ENCODE measurements at places on chromosomes 6 and 20. TPM values are rescaled to one million over a fixed set of nuclear protein-coding genes. Genes with fewer than 3 reads are reported as not detected.

- no peak for DNase-seq
- H3K27me3 ChIP-seq: no peaks in the 10 kb centered on the region
- H3K27ac ChIP-seq: no peak overlapping the region
- peaks cover 12% of the 10 kb centered on the region for H3K4me1 ChIP-seq
Measured at GRCh38 chr20:5467086-5467485, 150.3 kb upstream of the PROKR2 start.

HSPA1B gene
- 131 TPM for total RNA-seq

CFB gene
- 21.0 TPM for total RNA-seq

- no peak overlapping the region for H3K27ac ChIP-seq
- no peaks in the 10 kb centered on the region for H3K36me3 ChIP-seq
- no peaks in the 10 kb centered on the region for H3K27me3 ChIP-seq
- H3K4me3 ChIP-seq: no peak overlapping the region
- H3K4me1 ChIP-seq: no peaks in the 10 kb centered on the region
- DNase-seq: no peak
Measured at GRCh38 chr6:140138311-140139010, 764.0 kb upstream of the CITED2 start.

- H3K36me3 ChIP-seq: no peaks in the 10 kb centered on the region
- no peaks in the 10 kb centered on the region for H3K27me3 ChIP-seq
- no peaks in the 10 kb centered on the region for H3K4me1 ChIP-seq
- H3K27ac ChIP-seq: no peak overlapping the region
- H3K4me3 ChIP-seq: no peak overlapping the region
Measured at GRCh38 chr20:2742431-2742830, 49.9 kb downstream of the EBF4 start.

- no peaks in the 10 kb centered on the region for H3K36me3 ChIP-seq
- no peaks in the 10 kb centered on the region for H3K4me1 ChIP-seq
- H3K27me3 ChIP-seq: peaks cover 12% of the 10 kb centered on the region
- H3K27ac ChIP-seq: no peak overlapping the region
- no peak overlapping the region for H3K4me3 ChIP-seq
Measured at GRCh38 chr20:57076152-57076652, 190.2 kb downstream of the BMP7 start.

- H3K4me3 ChIP-seq: no peak overlapping the region
- no peak overlapping the region for H3K27ac ChIP-seq
- H3K36me3 ChIP-seq: no peaks in the 10 kb centered on the region
- no peaks in the 10 kb centered on the region for H3K27me3 ChIP-seq
- DNase-seq: peak; percentile 25
- H3K4me1 ChIP-seq: no peaks in the 10 kb centered on the region
Measured at GRCh38 chr20:856361-856775, 22.9 kb downstream of the FAM110A start.

LY6G6F gene
- not detected for total RNA-seq

GRCh38 chr6:165173484-165173883 lies 135.9 kb downstream of the C6orf118 start:
- no peaks in the 10 kb centered on the region for H3K36me3 ChIP-seq
- H3K4me3 ChIP-seq: no peak overlapping the region
- no peaks in the 10 kb centered on the region for H3K4me1 ChIP-seq
- H3K27me3 ChIP-seq: no peaks in the 10 kb centered on the region

DNA sequence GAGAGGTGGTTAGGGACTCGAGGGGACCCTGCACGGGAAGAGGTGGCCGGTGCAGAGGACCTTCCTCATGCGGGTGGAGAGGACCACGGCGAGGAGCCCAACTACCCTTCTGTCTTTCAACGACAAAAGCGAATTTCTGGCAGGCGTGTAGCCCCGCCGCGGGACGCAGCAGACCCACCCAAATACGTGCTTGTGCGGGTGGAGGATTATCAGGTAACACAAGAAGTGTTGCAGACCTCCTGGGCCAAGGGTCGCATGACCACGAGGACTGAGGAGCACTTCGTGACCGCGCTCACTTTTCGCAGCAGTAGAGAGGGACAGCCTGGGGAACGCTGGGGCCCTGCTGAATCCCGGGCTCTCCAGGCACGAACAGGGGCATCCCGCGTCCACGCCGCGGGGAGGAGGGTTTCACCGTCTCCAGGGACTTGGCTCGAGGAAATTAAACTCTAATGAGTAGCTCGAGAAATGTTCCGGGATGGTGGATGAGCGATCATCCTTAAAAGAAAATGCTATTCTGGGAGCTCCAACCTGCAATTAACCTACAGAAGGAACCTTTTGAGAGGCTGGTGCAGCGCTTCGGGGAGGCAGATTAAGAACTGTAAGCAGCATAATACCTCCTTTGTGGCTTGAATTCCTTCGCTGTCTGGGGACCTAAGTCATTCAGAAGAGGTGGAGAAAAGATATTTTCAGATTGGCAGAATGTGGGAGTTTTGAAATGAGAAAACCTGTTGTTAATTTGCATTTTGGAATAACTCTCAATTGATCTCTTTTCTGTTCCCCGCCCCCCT lies 804 bp downstream of the C6orf141 start:
- DNase-seq: peak; percentile 18
- H3K27ac ChIP-seq: peak overlapping the region; percentile 78
- H3K4me3 ChIP-seq: peak overlapping the region; percentile 6
- H3K4me1 ChIP-seq: peaks cover 26% of the 10 kb centered on the region
- no peaks in the 10 kb centered on the region for H3K36me3 ChIP-seq
- H3K27me3 ChIP-seq: peaks cover 6% of the 10 kb centered on the region

EYS gene
- not detected for total RNA-seq

TRIM10 gene
- total RNA-seq: not detected

DNA sequence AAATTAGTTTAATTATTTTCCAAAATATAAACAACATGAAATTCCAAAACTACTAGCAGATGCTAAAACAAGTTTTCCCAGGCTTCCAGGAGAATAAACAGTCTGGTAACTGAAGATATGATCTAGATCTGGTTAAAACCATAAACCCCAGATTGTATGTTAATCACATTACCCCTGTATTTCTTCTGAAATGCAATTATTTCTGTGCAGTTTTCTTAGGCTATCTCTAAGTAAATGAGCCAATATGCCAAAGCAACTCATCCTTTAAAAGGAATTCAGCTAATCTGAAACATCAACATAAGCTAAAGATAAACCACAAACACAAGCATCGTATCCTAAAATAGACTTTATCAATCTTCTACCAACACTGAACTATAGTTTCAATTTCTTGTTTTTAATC lies 44.6 kb upstream of the SENP6 start:
- H3K4me1 ChIP-seq: no peaks in the 10 kb centered on the region
- no peaks in the 10 kb centered on the region for H3K27me3 ChIP-seq

- no peak for DNase-seq
- H3K4me3 ChIP-seq: no peak overlapping the region
- no peaks in the 10 kb centered on the region for H3K27me3 ChIP-seq
- H3K4me1 ChIP-seq: no peaks in the 10 kb centered on the region
- no peaks in the 10 kb centered on the region for H3K36me3 ChIP-seq
Measured at GRCh38 chr6:70314296-70314695, 11.4 kb upstream of the COL9A1 start.

IBTK gene
- 18.8 TPM for total RNA-seq

DNA sequence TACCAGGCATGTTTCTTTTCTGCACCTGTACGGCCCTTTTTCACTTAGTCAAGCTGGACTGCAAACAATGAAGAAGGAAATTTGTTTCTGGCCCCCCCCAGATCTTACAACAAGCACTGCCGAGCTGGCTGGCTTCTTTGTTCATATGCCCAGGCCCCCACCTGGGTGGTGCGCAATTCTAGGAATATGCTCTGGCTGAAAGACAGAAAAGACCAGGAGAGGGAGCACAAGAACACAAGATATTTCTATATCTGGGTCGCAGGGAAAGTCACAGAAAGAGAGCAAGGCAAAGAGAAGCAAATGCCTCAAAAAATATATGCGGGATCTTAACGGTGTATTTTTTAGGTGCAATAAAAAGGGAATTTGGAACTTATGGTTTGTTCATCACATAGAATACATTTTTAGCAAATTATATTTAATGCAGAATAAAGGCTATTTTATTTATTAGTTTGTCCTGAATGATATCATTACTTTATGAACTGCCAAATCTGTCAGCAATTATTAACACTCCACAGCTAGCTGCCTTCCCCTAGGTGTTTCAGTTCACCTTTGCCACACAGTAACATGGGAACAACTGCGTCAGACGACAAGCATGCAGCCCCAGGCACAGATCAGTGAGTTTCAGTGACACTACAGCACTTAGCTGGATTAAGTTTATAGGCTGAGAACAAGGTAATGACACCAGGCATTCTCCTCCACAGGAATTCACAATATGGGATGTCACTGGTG lies 76.5 kb downstream of the GJA10 start:
- peak; percentile 66 for DNase-seq
- no peaks in the 10 kb centered on the region for H3K27me3 ChIP-seq
- peak overlapping the region; percentile 68 for H3K27ac ChIP-seq
- H3K36me3 ChIP-seq: no peaks in the 10 kb centered on the region

DNA sequence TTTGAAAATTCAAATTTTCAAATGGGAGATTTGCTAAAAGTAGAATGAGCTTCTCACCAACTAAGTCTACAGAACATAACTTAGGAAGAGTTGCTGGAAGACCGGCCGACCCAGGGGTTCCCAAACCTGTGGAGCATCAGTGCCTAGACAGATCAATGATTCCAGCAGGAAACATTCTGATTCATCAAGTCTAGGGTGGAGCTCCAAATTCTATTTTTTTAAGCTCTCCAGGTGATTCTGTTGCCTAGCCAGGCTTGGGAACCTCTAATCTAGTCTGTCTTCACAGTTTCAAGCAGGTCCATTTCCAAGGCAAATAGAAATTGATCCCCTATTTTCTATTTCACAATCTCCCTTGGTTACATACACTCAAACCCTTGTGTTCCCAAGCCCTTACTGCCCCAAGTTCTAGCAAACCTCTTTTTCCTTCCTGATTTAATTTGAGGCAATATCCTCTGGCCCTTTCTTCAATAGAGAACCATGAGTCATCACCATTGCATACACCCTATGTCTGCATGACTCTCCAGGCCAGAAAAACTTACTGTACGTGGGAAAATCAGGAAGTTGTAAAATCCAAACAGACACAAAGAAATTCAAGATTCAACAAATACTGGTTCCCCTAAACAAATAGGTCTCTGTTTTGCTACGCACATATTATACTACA lies 8.9 kb downstream of the ATXN1 start:
- no peaks in the 10 kb centered on the region for H3K27me3 ChIP-seq
- peaks cover 41% of the 10 kb centered on the region for H3K4me1 ChIP-seq
- no peak overlapping the region for H3K4me3 ChIP-seq
- no peak overlapping the region for H3K27ac ChIP-seq

DNA sequence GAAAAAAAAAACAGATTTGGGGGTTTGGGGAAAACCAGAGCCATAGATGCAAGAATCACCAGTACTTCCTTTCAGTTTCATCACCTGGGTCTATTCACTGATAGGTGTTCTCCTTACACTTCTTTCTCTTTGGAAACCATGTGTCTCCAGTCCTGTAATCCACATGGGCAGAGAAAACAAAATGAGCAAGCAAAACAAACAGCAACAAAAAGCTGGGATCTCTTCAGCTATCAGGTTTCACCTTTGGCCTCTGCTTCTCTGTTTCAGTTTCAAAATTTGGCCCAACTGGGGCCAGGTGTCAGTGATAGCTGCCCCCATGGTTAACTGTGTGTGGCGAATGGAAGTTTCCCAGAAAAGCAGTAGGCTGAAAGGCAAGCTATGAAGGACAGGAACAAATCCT lies 220.0 kb upstream of the THBS2 start:
- no peaks in the 10 kb centered on the region for H3K36me3 ChIP-seq
- no peaks in the 10 kb centered on the region for H3K27me3 ChIP-seq
- no peaks in the 10 kb centered on the region for H3K4me1 ChIP-seq
- H3K4me3 ChIP-seq: no peak overlapping the region
- no peak for DNase-seq

DNA sequence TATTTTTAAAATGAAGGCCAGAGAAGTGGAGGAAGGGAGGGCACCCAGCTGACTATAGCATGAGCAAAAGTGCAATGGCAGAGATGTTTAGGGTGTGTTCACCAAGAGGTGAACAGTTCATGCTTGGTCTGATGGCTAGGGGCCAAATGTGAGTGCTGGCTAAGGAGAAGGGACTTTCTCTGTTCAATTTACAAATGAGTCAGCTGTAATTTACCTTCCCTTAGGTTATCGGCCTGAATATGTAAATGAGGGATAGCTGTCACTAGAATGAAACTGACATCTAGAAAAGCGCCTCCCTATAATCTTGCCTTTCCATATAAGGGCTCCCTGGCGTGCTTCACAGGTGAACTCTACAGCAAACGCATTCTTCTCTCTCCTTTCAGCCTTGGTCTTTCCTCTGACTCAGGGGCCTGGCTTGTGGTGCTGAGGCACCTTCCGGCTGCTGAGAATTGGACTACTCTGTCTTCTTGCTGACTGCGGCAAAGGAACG lies 114.7 kb upstream of the BACH2 start:
- H3K27ac ChIP-seq: no peak overlapping the region
- no peaks in the 10 kb centered on the region for H3K27me3 ChIP-seq
- H3K36me3 ChIP-seq: no peaks in the 10 kb centered on the region
- H3K4me1 ChIP-seq: peaks cover 5% of the 10 kb centered on the region
- no peak for DNase-seq
- H3K4me3 ChIP-seq: no peak overlapping the region

COL9A3 gene
- total RNA-seq: 69.5 TPM

GRCh38 chr6:137816133-137816579 lies 50.9 kb upstream of the TNFAIP3 start:
- peaks cover 3% of the 10 kb centered on the region for H3K4me1 ChIP-seq
- no peak overlapping the region for H3K4me3 ChIP-seq
- no peaks in the 10 kb centered on the region for H3K36me3 ChIP-seq
- H3K27me3 ChIP-seq: no peaks in the 10 kb centered on the region

MYLK2 gene
- total RNA-seq: 9.3 TPM

DNA sequence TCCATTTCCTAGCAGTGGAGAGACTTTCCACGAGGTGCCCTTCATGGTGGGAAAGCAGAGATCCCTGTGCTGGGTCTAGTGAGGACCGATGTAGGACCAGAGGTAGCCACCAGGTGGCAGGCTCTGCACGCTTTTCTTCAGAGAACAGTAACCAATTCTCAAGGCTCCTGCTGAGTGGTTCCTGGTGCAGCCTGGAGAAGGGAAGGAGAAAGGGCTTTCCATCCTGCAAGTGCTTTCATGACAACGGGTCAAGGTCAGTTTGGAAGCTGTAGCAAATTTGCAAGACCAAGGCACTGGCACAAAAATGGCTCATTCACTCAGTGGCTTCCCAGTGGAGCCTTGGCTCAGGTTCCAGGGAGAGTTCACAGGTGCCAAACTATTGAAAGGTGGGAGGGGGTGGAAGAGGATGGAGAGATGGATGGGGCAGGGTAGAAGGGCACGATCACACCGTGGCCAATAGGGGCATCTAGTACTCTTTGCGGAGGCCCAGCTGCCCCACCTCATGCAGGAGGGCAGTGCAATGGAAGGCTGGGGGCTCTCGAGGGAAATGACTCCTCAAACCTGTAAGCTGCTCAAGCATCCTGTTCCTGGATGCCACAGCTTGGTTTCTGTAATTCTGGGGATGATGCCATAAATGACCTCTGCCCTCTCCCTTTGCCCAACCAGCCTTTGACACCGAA lies 25.5 kb upstream of the KCNK16 start:
- H3K27me3 ChIP-seq: no peaks in the 10 kb centered on the region
- H3K27ac ChIP-seq: no peak overlapping the region
- peak; percentile 74 for DNase-seq
- H3K4me1 ChIP-seq: peaks cover 4% of the 10 kb centered on the region
- no peak overlapping the region for H3K4me3 ChIP-seq

CDKAL1 gene
- 18.1 TPM for total RNA-seq

GRCh38 chr20:21513181-21513663 lies 642 bp downstream of the NKX2-2 start:
- H3K4me3 ChIP-seq: no peak overlapping the region
- no peaks in the 10 kb centered on the region for H3K27me3 ChIP-seq
- H3K4me1 ChIP-seq: peaks cover 35% of the 10 kb centered on the region
- H3K27ac ChIP-seq: no peak overlapping the region
- no peak for DNase-seq
- H3K36me3 ChIP-seq: no peaks in the 10 kb centered on the region

Measured in body of pancreas (tissue), 4 donors.